ENCODE measurements at places on chromosomes 3 and 15. TPM values are rescaled to one million over a fixed set of nuclear protein-coding genes. Genes with fewer than 3 reads are reported as not detected.

GRCh38 chr3:196122688-196123046, 40.8 kb upstream of the TFRC start:
- ATAC-seq = no peak

DNA sequence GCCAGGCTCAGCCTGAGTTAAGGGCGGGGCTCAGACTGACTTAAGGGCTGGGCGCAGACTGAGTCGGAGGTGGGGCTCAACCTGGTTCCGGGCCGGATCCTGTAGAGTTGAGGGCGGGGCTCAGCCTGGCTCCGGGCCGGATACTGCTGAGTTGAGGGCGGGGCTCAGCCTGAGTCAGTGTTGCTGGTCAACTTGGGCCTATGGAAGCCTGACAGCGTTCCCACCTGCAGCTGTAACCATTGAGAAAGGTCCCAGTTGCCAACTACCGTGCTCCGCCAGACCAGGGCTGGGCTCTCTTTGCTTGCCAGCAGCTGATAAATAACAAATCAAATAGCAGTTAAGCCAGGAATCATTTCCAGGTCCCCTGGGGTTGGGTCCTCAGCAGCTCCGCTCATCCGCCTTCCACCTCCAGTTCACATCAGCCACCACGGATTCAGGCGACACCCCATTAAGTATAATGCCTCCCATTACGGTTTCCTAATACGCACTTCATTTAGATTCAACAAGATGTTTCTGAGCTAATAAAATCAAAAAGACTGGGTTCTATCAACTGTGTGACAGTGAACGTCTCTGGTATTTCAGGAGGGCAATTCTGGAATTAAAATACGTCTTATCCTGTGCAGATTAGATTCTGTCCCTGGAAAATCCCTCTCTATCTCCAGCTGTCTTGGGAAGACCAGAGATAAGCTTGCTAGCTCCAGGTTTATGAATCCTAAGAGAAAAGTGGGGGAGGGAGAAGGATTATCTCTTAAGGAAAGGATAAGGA, 7.3 kb downstream of the GRIP2 start:
- no peak for ATAC-seq

GRCh38 chr15:101209285-101209845, 42.5 kb downstream of the CHSY1 start:
- no peak for ATAC-seq

DNA sequence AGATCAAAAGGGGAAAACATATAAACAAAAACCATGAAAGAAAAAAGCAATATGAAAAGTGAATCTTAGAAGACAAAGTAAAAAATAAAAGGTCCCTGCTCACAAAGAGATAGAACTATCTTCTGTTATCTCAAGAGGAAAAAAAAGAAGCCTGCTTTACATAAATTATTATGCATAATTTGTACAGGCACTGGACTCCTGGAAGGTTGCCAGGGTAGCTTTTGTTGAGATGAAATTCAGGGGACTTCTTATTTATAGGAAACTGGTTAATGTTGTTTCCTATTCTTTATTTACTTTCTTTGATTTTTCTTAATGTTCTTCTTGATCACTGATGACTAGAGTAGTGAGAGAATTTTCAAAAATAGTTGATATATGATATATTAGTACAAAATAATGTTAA, 66.9 kb downstream of the PPM1L start:
- ATAC-seq = no peak

The ZNF774 gene
- 0.82 TPM for total RNA-seq

- no peak for ATAC-seq
These were observed 700.3 kb downstream of the TUSC7 start for GRCh38 chr3:117409701-117410459.

The TJP1 gene
- not detected for total RNA-seq

The CAND2 gene
- 0.19 TPM for total RNA-seq

- no peak for ATAC-seq
These were observed 1.3 kb downstream of the CX3CR1 start for GRCh38 chr3:39278616-39278935.

GRCh38 chr3:143831208-143831607, 17.1 kb downstream of the SLC9A9 start:
- peak; percentile 40 for ATAC-seq

GRCh38 chr3:61015859-61016258, 235.4 kb downstream of the FHIT start:
- ATAC-seq = no peak

The FAN1 gene
- total RNA-seq = 17.8 TPM

- no peak for ATAC-seq
These were observed 14.7 kb downstream of the PCYT1A start for GRCh38 chr3:196272826-196273225.

The DZIP3 gene
- 9.7 TPM for total RNA-seq

- ATAC-seq = no peak
These were observed 3.4 kb upstream of the LRRIQ4 start for GRCh38 chr3:169809230-169809795.

The IL5RA gene
- 0.79 TPM for total RNA-seq

The SLMAP gene
- 55.6 TPM for total RNA-seq

DNA sequence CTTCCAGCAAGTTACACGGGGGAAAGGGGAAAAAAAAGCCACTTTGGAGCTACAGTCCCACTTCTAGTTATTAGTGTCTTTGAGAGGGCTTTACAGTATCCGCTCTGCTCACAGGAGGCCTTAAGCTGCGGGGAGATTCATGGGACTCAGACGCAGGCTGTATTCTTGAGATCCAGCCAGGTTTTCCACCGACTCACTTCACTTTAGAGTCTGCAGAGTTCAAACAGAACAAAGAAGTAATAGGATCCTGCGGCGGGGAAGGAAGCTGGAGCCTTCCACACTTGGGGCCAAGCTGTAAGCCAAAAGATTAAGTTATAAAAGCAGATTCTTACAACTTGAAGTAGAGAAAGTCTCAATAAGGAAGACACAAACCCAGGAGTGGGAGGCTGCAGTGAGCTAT, 60.2 kb upstream of the FAM174B start:
- ATAC-seq = no peak

DNA sequence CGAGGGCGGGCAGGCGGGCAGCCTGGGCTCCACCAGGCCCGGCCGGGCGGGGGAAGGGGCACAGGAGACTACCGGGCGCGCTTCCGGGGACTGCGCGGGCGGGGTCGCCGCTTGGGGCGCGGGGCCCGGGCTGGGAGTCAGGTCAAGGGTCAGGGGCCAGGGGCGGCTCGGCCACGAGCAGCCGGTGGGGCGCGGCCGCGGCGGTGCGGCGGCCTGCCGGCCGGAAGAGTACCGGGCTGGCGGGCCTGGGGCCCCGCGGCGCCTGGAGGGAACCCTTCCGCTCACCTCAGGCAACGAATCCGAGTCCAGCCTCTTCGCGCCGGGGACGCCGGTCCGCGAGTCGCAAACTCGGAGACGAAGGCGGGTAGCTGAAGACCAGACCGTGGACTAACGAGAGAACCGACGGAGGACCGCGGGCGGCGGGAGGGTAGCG, 225 bp downstream of the RHOA start:
- ATAC-seq = peak; percentile 23

The ERC2 gene
- not detected for total RNA-seq

The GOLGA8M gene
- total RNA-seq = not detected

DNA sequence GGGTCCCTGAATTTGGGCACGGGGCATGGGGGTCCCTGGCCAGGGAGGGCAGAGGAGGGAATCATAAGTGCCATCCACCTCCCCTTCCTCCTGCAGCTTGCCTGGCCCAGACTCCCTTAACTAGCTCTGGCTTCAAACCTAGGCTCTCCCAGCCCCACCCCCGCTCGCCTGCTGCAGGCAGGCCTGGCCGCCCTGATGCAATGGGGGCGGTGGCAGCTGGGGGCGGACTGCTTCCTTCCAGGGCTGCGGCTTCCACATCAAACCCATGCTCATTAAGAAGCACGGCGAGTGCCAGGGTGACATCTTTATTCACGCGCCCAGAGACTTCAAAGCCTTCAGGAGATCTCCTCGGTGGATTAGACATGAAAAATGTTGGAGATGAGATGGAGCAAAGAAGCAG, 123.1 kb downstream of the TPRA1 start:
- peak; percentile 29 for ATAC-seq

The PPP1R14D gene
- total RNA-seq = not detected

- ATAC-seq = no peak
These were observed 80.8 kb upstream of the GPR149 start for GRCh38 chr3:154510780-154511179.

The PRR20G gene
- not detected for total RNA-seq

The SLC22A13 gene
- total RNA-seq = 0.99 TPM

GRCh38 chr15:71883447-71883846, 73.1 kb downstream of the NR2E3 start:
- ATAC-seq = no peak

GRCh38 chr15:77904901-77905300, 172.6 kb downstream of the TBC1D2B start:
- no peak for ATAC-seq

GRCh38 chr15:60916032-60916678, 312.9 kb downstream of the RORA start:
- no peak for ATAC-seq

GRCh38 chr15:92001307-92001706, 147.8 kb downstream of the SLCO3A1 start:
- no peak for ATAC-seq

DNA sequence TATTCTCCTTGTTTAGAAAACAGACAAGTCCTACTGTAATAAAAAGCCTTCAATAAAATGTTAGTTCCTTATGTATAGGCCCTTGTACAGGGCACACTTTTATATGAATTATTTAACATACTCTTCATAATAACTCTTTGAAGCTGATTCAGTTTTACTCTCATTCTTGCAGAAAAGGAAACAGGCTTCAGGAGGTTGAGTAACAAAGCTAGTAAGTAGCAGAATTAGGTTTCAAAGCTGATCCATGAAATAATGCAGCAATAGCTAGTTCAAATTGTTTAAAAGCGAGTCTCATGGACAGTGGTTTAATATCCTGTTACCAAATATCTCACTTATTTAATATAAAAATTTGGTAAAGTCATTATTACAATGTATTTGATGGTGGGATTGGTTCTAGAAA, 25.0 kb downstream of the TCF12 start:
- ATAC-seq = no peak

GRCh38 chr3:106611116-106611515, 742.3 kb upstream of the CBLB start:
- ATAC-seq = no peak

DNA sequence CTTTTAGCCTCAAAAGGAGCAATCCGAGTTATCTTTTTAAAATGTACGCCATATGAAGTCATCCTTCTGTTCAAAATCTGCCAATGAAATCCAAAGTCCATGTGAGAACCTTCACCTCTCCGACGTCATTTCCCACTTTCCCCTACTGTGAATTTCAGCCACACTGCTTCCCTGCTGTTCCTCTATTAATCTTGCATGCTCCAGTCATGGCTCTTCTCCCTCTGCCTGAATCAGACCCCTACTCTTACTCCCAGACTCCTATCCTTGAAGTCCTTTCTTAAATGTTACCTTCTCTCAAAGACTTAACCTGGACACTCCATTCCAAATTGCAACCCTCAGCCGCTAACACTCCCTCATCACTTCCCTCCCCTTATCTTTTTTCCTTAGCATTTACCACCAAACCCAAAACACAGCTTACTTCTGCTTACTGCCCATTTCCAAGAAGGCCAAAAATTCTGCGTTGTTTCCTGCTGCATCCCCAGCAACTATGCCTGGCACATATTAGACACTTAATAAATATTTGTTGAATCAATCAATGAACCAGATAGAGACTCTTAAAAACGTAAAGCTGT, 1.2 kb downstream of the NKIRAS1 start:
- ATAC-seq = no peak

DNA sequence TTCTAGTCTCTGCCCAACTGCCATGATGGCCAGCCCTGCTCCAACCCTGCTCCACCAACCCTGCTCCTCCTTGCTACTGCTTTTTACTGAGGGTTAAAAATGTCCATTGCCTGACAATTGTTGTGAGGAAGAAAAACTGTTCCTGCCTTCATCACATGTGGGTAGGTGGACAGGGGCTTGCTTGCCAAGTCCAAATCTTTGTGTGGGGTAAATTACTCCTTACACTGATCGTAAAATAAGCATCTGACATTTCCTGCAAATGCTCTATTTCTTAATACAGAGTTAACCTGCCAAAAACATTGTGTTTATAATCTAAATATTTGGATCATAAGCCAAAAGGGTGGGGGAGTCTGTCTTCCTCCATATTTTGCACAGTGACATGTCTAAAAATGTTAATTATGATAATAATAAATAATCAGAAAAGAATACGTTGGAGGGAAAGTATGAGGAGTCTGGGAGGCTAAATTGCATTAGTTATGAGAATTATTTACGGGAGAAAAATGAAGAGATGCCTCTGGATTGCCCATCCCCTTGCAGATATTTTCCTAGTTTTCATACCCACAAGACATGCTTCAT, 242.5 kb upstream of the TBL1XR1 start:
- no peak for ATAC-seq

GRCh38 chr3:107441617-107442016, 64.4 kb downstream of the CCDC54 start:
- no peak for ATAC-seq

- ATAC-seq = no peak
These were observed 636.5 kb downstream of the ZBBX start for GRCh38 chr3:166743481-166744134.

The TXNRD3 gene
- total RNA-seq = 0.98 TPM

The MELTF gene
- 9.7 TPM for total RNA-seq

- no peak for ATAC-seq
These were observed 394.7 kb upstream of the CBLB start for GRCh38 chr3:106263546-106263945.

The FOXL2NB gene
- not detected for total RNA-seq

DNA sequence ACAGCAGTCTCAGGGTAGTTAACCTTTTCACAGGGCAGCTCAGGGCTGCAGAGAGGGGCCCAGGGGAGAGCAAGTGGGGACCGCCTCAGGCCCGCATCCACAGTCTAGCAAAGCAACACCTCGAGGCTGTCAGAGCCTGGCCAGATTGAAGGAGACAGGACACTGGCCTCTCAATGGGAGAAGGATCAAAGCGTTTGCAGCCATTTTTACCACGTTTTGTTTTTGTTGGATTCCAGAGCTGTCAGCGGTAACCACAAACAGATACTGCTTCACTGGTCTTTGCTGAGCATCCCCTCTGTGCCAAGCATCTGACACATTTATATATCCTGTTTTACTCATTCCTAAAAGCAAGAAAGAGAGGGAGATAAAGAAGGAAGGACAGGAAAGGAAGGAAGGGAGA, 153.8 kb downstream of the SHQ1 start:
- no peak for ATAC-seq

The GOLGA8O gene
- 1.3 TPM for total RNA-seq

DNA sequence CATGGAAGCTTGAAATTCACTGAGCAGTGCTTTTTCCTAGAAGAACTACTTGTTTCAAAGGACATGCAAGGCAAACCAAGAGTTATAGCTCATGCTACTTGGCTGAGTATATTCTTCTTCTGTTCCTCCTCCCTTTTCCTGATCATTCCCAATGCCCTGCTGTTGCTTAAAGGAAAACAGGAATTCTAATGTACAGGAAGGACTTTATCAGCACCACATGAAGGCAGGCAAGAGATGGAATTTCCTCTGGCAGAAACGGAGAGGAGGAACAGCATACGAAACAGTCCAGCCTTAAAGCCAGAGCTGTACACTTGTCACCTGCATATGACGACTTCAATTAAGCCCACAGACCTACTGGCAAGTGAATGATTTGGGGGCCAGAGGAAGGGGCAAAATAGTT, 15.7 kb downstream of the MEIS2 start:
- ATAC-seq = no peak

GRCh38 chr15:66581972-66582537, 16.3 kb upstream of the LCTL start:
- no peak for ATAC-seq

The CFAP91 gene
- not detected for total RNA-seq

The RBP2 gene
- not detected for total RNA-seq

Data from activated T-helper 17 cell treated with anti-CD3 and anti-CD28 coated beads, Interleukin-2, amount 50 U/mL, for 72 hours (primary cell).